ENCODE measurements at places on chromosomes 11 and 22.

GRCh38 chr22:49453771-49454170 lies 373.9 kb downstream of the BRD1 start:
- no peak for DNase-seq

GRCh38 chr11:57485217-57485990 lies 25.1 kb downstream of the RTN4RL2 start:
- DNase-seq: no peak

DNA sequence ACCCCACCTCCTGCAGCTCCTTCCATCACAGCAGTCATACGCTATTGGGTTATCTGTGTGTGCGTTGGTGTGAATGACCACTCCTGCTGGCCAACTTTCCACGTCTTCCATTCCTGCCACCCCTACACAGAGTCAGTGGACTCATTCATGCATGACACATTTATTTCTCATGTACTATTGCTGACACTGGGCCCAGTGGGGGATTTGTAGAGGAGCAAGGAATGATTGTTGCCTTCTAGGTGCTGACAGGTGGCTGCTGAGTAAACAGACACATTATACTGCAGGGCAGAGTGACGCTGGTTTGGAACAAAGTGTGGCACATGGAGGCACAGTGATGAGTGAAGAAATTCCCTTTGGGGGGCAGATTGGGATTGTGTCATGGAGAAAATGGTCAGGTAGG lies 113.9 kb downstream of the CCDC81 start:
- DNase-seq: no peak

DNA sequence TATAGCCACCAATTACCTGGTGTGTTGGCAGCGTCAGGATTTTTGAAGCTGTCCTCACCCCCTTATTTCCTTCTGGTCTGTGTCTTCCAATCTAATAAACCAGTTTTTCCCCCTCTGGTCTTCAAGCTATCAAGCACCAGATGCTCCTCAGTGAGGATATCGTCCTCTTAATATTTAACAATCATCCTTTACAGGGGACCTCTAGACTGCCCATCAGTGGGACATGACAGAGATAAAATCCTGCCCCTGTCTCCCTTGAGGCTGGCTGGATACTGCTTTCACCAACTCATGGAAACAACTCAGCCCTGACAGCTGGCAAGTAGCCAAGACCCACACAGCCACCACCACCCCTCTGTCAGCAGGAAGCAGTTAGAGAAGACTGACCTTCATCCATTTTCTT lies 421.0 kb upstream of the API5 start:
- no peak for DNase-seq

- no peak for DNase-seq
Observed at GRCh38 chr22:41132550-41132949, 40.2 kb downstream of the EP300 start.

- DNase-seq: no peak
Observed at GRCh38 chr11:10592331-10592730, 23.9 kb upstream of the LYVE1 start.

DNA sequence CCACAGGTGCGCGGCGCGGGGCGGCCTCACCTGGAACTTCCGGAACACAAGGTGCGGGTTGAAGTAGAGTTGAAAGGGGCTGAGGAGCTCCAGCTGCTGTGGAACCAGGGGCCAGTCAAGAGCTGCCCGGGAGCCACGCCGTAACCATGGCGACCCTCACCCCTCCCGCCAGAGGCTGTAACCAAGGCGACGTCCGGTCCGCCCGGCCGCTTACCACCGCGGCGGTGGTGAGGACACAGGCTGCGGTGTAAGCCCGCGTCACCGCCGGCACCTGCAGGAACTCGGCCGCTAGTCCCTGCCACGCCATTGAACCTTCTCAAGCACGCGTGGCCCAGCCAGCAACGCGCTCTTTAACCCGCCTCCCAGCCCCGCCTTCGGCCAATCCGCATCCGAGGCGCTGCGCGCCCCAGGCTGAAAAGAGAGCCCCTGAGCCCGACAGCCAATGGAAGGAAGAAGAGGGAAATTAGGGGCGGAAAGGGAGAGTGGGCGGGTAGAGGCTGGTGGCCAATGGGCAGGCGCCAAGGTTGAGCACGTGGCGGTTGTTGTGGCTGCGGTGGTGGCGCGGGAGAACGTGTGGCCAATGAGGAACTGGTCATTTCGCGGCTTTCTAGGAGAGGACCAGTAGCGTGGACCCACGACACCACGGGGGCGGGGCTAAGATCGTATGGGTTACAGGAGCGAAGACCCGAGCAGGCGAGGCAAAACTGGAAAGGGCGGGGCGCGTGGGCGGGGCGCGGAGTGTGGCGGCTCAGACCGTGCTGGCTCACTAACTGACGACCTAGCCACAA lies at the start of gene DERL3:
TSS of gene DERL3 (minus strand) at position 326 of the 788 bp plus-strand sequence. CDS start at position 307, 19 bp downstream.
- DNase-seq: peak; percentile 97

DNA sequence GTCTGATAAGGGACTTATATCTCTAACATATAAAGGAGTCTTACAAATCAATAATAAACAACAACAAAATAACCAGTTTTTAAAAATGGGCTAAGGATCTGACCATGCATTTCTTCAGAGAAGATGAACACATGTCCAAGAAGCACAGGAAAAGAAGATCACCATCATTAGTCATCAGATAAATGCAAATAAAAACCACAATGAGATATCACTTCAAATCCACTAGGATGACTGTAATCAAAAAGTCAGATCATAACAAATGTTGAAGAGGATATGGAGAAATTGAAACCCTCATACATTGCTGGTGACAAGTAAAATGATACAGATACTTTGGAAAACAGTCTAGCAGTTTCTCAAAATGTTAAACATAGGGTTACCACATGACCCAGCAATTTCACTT lies 61.2 kb upstream of the MYOD1 start:
- no peak for DNase-seq

DNA sequence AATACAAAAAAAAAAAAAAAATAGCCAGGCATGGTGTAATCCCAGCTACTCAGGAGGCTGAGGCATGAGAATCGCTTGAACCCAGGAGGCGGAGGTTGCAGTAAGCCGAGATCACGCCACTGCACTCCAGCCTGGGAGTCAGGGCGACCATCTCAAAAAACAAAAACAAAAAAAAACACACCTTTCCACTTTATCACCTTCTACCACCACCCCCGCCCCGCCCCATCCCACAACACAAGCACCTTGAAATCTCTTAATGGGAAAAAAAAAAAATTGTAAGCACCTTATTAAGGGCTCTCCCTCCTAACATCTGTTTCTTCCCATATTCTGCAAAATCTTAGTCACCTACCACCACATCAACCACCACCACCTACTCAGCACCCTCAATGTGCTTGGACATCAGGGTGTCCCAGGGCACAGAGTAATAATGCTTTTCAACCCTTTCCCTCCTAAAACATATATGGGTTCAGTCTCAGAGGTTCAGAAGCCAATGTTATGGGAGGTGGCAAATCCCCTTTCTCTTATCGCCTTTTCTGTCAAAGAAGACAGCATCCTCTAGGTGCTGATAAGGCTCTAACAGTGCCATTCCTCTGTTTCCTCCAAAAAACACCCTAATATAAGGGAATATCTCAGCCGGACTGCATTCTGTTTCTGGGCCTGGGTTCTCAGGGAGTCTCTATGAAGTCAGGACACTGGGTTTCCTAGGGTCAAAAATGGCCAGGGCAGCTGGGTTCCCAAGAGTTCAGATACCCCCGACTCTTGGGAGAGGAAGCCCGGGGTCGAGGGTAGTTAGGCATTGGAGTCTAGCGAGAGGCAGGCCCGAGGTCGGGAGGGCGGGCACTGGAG lies 718 bp downstream of the INTS5 start:
- DNase-seq: no peak

DNA sequence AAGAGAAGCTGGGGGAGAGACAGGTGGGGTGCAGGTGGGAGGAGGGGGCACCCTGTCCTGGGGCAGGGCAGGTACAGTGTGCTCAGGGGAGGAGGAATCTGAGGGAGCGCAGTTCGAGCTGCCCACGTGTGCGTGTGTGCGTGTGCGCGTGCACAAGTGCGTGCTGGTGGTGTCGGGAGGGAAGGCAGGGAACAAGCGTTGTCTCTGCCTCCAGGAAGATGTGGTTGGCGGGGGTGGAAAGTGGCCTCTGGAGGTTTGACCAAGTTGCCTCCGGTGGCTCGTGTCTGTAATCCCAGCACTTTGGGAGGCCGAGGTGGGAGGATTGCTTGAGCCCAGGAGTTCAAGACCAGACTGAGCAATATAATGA lies 49.9 kb upstream of the THY1 start:
- no peak for DNase-seq

GRCh38 chr22:33051960-33052839 lies 6.0 kb downstream of the SYN3 start:
- DNase-seq: no peak

- DNase-seq: peak; percentile 48
Observed at GRCh38 chr11:123407130-123407995, 22.7 kb upstream of the GRAMD1B start.
